ENCODE measurements at places on chromosomes 5 and 9. TPM values are rescaled to one million over a fixed set of nuclear protein-coding genes. Genes with fewer than 3 reads are reported as not detected.

The EQTN gene
- total RNA-seq = not detected

DNA sequence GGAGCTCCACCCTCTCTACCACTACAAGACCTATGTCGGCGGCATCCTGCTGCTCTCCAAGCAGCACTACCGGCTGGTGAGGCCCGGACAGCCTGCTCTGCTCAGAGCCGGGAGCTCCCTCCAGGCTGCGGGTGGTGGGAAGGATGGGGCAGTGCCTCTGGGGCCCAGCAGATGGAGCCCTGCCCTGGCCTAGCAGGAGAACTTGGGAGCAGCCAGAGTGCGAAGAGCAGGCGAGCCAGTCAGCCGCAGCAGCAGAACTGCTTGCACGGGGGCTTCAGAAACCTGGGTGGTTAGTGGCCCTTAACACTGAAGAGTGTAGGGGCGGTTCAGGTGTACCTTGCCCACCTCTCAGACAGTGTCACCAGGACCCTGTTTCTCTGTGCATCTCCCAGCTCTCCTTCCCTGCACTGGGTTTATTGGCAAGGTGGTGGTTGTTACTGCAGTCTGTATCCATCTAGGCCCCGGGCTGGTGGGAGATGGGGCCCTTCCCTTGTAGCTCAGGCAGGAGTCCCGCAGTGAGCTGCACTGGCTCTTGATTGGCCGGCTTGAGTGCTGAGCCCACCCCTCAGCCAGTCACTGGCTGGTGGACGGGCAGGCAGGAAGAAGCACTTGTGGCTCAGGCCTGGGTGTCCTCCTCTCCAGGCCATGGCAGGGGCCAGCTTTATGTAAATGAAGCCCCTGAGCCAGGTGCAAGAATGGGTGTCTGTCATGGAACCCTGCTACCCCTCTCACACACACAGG is 7.7 kb downstream of the B4GALT7 start:
- peak; percentile 56 for DNase-seq

- no peak for DNase-seq
These were observed 142.3 kb downstream of the TSSK1B start for GRCh38 chr5:113292462-113292861.

GRCh38 chr9:117437283-117437682 is 22.4 kb upstream of the ASTN2 start:
- no peak for DNase-seq

The PCDHB3 gene
- 0.12 TPM for total RNA-seq

- DNase-seq = no peak
These were observed 26.3 kb upstream of the FAM120AOS start for GRCh38 chr9:93479726-93480125.

GRCh38 chr5:10248378-10249260 is 1.1 kb downstream of the ATPSCKMT start:
- no peak for DNase-seq

DNA sequence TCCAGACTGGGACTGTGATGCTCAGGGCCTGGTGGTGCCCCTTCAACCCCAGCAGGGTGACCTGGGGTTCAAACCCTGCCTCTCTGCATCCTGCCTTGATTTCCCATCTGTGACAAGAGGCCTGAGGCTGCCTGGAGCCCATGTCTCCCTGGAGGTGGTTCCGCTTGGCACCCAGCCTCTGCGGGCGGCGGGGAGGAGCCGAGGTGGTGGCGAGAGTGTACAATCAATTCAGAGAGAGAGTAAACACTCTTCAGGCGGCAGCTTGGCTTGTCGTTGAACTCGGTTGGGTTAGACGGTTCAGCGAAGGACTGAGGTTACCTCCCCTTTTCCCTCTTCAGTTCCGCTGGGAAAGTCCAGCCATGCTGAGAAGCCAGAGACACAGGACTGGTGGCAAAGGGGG is 39.3 kb downstream of the NTNG2 start:
- DNase-seq = no peak

The ICE1 gene
- total RNA-seq = 18.4 TPM

DNA sequence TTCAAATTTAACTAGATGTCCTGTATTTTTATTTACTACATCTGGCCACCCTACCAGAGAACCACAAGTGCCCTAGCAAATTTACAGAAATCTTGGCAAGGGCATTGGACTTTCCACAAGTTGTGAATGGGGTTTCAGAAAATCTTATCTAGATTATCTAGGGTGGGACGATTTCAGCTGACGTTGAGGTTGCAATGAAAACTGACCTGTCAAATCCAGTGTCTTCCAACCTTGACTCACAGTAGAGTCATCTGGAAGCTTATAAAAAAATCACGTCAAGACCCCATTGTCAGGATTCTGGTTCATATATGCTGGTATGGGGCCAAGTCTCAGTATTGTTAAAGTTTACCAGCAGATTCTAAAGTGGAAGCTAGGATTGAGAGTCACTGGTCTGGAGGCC is 109.6 kb upstream of the ACTBL2 start:
- peak; percentile 57 for DNase-seq

- DNase-seq = no peak
These were observed 1.9 kb downstream of the PJA2 start for GRCh38 chr5:109407913-109408312.

The DBH gene
- total RNA-seq = not detected

The C9orf153 gene
- 0.48 TPM for total RNA-seq

GRCh38 chr5:133827011-133827410 is 141.4 kb downstream of the C5orf15 start:
- no peak for DNase-seq

The ADAMTS6 gene
- total RNA-seq = 14.3 TPM

GRCh38 chr9:72476617-72477437 is 44.6 kb upstream of the TMC1 start:
- DNase-seq = peak; percentile 85

The WDR38 gene
- total RNA-seq = 0.12 TPM

DNA sequence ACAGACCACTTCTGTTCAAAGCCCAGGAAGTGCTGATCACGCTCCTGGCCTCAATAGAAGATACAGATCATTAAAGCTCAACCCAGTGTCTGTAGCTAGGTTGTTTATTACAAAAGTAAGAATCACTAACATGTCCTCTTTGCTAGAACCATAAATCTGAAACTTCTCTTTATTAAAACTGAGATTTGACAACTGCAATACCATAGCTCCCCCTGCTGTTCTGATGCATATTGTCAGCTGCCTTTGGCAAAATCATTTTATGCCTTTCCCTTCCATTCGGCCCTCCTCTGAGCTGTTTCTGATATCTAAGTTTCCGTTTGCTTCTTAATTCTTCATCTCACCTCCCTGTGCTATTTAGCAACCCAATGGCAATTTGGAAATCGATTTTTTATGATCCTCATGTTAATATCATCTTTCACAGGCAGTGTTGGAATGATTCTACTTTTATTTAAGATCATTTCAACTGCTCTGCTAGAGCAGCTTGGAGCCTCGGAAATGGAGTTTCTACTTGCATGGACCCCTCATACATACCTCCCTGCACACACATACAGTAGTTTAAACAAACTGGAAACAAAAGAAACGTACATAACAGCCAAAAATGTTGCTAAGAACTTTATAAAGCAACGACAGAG is 998.8 kb downstream of the MAT2B start:
- DNase-seq = peak; percentile 30

GRCh38 chr5:125011419-125011818 is 265.0 kb upstream of the ZNF608 start:
- DNase-seq = no peak
